ENCODE measurements at places on chromosomes 7 and 10.
A peak's percentile ranks its signal among the peaks of the same experiment; 100 is the strongest.

- no peak for DNase-seq
These were observed 54.6 kb downstream of the AGMO start for GRCh38 chr7:15507171-15507570.

DNA sequence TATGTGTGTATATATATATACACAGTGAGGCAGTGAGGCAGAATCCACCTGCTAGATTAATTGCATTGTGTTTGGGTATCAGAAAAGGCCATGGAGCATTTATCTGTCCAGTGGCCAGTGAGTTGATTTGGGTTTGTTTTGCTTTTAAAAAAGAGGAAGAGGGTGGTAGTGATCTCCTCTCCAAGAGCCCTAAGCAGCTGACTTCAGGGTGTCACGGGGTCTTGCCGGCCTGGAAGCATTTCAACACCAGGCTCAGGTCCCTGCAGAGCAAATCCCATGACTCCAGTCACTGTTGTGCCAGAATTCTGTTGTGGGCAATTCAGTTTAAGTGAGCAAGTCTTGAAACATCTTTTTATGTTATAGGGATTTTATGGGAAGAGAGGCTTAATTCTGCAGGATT lies 30.6 kb upstream of the GPNMB start:
- no peak for DNase-seq

- DNase-seq: no peak
These were observed 51.9 kb upstream of the PIK3AP1 start for GRCh38 chr10:96772196-96772595.

DNA sequence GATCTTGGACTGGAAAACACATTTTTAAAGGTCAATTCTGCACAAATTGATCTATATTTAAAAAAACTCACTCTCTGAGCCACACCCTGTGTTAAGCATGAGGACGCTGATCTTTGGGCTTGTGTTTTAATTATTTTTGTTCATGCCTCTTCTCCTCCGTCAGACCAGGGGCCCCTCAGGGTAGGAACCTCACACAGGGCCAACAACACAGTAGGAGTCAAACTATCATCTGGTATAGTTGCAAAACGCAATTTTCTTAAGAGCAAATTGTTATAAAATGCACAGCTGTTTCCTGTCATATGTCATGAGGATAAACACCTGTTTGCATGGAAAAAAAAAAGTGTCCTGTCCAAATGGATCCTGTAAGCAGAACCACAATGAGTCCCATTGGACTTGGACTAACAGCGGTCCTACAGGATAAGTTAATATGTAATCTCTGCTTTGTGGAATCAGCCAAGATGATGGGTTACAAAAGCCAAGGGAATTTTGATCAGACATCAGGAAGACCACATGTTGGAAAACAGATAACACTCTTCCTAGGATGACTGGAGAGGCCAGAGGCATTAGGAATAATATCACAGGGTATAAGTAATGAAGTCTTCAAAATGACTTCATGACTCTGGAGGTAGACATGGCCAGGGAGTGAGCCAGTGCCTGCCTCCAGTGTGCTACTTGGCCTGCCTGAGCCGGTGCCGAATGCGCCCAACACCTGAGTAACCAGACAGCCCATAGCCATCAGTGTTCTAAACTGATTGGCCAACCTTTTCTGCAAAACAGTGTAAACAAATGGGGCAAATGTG lies 184.9 kb upstream of the ADCY1 start:
- no peak for DNase-seq

DNA sequence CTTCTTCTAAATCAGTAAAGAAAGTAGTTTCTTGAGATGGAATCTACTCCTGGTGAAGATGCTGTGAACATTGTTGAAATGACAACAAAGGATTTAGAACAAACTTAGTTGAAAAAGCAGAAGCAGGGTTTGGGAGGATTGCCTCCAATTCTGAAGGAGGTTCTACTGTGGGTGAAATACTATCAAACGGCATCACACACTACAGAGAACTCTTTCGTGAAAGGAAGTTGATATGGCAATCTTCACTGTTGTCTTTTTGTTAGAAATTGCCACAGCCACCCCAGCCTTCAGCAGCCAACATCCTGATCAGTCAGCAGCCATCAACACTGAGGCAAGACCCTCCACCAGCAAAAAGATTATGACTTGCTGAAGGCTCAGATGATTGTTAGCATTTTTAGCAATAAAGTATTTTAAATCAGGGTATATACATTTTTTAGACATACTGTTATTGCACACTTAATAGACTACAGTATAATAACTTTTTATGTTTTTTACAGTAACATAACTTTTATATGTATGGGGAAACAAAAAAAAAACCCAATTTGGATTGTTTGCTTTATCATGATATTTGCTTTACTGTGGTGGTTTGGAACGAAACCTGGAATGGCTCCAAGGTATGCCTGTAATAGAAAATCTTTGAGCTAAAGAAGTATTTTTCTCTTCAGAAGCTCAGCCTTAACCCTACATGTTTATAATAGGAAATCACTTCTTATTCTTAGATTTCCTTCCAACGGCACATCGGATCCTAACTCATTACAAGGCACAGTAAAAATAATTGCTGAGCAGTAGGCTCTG lies 257.3 kb downstream of the LRMDA start:
- DNase-seq: no peak

DNA sequence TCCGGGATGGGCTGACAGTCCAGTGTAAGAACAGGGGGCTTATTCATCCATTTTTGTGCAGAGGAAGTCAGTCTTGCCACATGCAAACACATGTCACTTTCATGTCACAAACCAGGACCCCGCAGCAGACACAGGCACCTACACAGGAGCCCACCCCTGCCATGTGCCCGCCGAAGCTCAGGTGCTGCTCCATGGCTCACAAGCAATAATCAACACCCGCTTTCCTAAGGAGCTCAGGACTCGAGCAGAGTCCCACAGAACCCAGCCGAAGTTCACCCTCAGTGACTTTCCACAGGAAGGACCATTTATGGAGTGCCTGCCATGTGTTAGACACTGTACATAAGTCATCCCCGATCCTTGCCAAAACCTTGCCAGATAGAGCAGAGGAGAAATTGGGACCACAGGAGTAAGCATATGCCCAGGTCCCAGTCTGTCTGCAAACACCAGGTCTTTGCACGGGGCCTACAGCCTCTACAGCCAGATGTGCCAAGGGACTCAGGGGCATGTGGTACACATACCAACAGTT lies 99.4 kb downstream of the EBF3 start:
- no peak for DNase-seq

DNA sequence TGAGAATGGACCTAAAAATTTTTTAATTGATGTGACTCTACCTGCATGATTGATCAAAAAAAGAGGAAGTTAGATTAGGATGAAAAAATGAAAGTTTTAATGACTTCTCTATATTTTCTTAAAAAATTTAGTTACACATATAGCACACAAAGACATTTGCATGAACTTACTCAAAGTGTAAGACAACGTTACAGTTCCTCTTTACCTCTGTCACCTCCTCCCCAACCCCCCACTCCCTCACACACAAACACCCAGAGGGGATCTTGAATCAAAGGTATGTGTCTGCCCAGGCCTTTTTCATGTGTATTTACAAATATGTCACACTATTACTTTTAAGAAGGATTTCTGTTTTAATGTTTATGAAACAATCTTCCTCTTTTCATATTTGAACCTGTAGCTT lies 20.6 kb upstream of the CDCA7L start:
- no peak for DNase-seq

- DNase-seq: no peak
These were observed 557 bp downstream of the HOXA11 start for GRCh38 chr7:27184337-27185012.

DNA sequence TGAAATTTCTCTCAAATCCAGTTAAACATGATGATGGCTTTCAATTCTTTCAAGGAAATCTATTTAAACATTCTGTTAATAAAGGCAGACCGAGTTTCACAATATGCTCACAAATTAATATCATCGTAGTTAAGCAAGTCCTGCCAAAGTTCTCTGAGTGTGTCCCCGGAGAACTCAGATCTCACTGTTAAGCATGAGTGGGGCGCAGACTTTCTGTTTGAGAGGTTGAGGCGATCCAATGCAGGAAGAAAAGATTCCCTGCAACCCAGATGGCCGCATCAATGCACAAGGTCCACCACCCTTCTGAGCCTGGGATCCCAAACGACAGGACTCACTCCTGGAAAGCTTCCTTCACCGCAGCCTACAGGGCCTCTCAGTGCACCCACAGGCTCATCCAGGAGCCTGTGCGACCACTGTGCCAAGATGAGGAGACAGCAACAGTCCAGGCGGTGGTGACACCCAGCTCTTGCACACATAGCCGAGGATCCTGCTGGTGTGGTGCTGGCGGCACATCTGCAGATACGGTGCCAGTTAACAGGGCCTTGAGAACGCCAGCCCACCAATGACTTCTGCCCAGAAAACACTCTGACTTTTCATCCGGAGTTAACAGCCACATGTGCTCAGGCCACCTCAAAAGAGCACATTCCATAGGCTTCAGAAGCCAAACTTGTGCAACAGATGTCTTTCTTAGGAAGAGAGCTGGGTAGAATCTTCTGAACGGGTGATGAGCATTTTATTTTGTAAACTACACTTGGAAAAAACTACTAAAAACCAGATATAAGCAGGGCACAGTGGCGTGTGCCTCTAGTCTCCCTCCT lies 102.1 kb downstream of the ZRANB1 start:
- no peak for DNase-seq

- DNase-seq: no peak
These were observed 24.7 kb downstream of the STAM start for GRCh38 chr10:17668435-17669184.

- no peak for DNase-seq
These were observed 35.5 kb downstream of the OGDHL start for GRCh38 chr10:49726593-49726992.

DNA sequence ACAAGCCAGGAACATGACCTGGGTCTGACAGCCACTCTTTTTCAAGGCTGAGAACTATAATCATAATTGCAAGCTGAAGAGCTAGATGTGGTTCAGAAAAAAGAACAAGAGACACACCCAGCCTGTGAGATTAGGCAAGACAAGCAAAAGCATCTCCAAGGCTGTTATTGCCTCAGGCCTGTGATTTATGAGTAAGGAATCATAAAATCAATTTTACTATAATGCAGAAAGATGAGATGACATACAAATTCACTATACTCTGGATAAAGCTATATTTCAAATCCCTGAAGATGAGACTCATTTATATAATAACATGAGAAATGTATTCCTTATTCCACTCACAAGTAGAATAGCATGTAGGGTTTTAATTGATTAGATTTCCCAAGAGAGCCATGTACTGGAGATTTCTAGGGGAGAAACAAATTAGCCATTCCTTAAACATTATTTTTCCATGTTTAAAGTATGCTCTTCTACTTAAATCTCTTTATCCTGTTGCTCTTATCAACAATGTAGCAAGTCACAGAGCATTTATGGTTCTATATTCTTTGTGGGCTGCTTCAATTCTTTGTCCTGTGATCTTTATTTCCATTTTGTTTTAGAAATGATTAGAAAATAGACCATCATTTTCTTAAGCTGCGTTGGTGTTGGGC lies 47.4 kb downstream of the FHIP2A start:
- DNase-seq: peak; percentile 31

DNA sequence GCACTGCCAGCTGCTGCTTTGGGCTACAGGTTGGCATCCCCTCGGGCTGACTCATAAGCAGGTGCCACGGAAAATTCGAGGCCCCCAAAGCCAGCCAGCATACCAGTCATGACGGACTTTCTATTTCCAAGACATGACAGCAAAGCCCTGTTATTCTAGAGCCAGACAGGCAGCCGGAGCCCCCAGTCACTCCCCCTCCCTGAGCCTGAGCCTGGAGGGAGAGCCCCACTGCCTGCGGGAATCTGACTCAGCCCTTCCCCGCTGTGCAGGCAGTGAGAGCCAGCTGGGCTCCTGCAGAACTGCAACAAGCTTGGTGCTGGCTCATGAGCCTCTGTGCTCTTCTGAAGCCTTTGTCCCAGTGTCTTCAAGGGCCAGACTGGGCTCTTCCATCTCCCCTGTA lies 15.8 kb downstream of the BTBD16 start:
- DNase-seq: no peak

- DNase-seq: no peak
These were observed 1.1 kb upstream of the DDX21 start for GRCh38 chr10:68954904-68955303.

- DNase-seq: no peak
These were observed 135.6 kb downstream of the WDR37 start for GRCh38 chr10:1191752-1192151.

GRCh38 chr10:80421050-80421706 lies 12.8 kb downstream of the PRXL2A start:
- DNase-seq: no peak

DNA sequence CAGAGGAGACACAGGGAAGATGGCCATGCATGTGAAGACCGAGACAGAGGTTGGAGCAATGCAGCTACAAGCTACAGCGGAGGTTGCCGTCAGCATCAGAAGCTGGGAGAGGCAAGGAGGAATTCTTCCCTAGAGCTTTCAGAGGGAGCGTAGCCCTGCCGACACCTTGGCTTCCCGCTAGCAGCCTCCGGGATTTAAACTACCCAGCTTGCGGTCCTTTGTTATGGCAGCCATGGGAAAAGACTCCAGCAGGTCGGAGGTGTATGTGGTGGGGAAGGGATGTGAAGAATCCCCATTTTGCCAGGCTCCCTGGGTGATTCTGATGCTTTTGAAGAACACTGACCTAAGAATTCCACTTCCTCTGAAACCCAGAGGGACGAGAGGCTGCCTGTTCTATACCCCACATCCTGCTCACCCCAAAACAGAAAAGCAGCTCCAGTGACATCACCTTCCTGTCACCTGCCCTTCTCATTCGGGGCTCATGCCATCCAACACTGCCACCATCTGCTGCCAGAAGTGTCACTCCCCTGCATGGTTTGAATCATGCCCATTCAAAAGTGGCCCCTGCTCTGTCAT lies 3.3 kb upstream of the SEPHS1 start:
- no peak for DNase-seq

DNA sequence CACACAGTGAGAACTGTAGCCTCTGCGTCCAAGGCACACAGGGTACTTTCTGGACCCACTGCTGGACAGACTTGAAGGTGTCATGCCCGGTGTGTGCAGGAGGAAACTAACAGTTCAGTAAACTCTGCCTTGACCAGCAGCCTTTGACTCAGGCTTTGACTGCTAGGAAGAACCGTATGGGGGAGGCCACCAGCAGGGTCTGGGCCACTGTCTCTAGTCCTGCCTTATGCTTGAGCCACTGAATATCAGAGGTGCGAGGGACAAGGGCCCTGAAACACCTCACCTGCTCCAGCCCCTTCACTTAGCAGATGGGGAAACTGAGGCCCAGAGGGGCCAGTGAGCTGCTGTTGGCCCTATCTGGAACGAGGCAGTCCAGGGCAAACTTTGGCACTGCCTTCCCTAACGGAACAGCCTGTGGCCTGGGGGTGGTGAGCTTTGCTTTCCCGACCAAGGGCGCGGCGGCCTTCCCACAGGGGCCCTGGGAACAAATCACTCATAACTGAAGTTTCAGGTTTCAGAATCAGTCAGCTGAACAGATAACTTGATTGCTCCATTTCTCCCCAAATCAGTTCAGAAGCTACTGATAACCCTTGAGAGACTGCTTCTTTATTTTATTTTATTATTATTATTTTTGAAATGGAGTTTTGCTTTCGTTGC lies 130.0 kb downstream of the FAM53B start:
- DNase-seq: no peak

- DNase-seq: no peak
These were observed 1.9 kb downstream of the EZH2 start for GRCh38 chr7:148882192-148882591.

GRCh38 chr10:51266496-51266895 lies 192.2 kb downstream of the PRKG1 start:
- DNase-seq: peak; percentile 54

GRCh38 chr7:140315498-140316164 lies 82.7 kb downstream of the SLC37A3 start:
- no peak for DNase-seq

Measured in AG09319 (cell line).